ENCODE measurements at places on chromosomes 4 and X. TPM values are rescaled to one million over a fixed set of nuclear protein-coding genes. Genes with fewer than 3 reads are reported as not detected.

The SEC24D gene
- 28.3 TPM for total RNA-seq

The LARP1B gene
- 20.3 TPM for total RNA-seq

The SLITRK2 gene
- total RNA-seq: not detected

DNA sequence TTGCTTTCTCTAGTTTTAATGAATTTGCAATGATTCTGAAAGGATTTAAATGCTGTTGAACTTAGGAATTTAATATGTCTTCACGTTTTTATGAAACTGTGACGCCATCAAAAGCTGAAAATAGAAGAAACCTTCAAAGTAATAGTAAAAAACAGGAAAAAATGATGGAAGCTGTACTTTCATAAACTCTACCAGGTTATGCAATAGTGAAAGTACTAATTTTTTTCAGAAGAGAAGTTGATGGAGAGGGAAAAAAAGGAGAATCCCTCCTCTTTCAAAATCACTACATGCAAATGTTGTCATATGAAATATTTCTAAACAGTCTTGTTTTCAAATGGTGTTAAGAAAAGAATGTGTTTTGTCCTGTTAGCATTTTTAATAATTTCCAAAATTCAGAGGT is 73.6 kb downstream of the ZNF330 start:
- no peak for DNase-seq

- DNase-seq: no peak
Observed at GRCh38 chr4:37486166-37486565, 200.0 kb downstream of the RELL1 start.

- no peak for DNase-seq
Observed at GRCh38 chrX:152918707-152919106, 20.8 kb downstream of the ZNF185 start.

DNA sequence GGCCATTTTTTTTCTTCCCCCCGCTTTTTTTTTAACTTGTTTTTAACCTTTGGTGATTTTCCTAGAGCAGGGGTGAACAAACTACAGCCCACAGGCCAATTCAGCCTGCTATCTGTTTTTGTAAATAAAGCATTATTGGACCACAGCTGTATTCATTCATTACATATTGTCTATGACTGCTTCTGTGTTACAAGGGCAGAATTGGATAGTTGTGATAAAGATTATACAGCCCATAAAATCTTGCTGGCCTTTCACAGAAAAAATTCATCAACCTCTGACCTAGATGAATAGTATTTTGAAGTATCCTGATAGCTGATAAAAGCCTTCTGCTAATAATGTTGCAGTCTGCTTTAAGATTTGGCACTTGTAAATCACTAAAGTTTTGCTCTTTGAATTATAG is 63.4 kb downstream of the SMAD1 start:
- no peak for DNase-seq

All from epithelial cell of proximal tubule (primary cell).